ENCODE measurements at places on chromosomes 16 and 17.

GRCh38 chr16:10121897-10122425, 60.3 kb downstream of the GRIN2A start:
- no peak for DNase-seq

GRCh38 chr16:76577003-76577402, 299.8 kb downstream of the CNTNAP4 start:
- no peak for DNase-seq

- no peak for DNase-seq
Measured at GRCh38 chr17:17675925-17676534, 5.2 kb upstream of the RAI1 start.

DNA sequence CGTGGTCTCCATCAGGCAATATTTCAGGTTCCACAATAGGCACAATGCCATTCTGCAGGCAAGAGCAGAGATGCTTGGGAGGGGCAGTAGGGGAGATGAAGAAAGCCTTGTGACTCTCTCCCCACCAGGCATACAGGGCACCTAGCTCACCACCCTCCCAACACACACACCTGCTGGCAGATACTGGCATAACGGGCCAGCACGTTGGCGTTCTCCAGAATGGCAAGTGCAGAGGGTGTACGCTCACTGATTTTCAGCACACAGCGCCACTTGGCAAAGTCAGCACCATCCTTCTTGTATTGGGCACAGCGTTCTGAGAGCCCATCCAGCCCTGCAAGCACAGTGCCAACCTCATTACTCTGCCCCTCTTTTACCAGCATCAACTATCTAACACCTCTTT, 2.2 kb downstream of the ALDOC start:
- no peak for DNase-seq

GRCh38 chr16:52405441-52405840, 141.5 kb downstream of the TOX3 start:
- no peak for DNase-seq

GRCh38 chr17:42819939-42820535, 4.0 kb downstream of the BECN1 start:
- no peak for DNase-seq

DNA sequence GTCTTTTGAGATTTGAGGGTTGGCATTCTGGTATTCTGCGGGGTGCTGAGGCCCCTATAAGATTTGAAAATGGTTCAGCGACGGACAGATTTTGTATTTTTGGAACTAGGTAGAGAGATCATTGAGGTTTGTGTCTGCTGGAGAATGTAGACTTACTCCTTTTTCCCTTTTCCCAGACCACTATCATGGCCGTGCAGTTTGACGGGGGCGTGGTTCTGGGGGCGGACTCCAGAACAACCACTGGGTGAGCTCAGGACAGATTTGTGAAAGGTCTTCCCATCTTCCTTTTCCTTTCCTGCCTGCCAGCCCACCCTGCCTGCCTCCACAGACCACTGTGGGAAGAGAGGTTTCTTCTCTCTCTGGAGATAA, 572 bp downstream of the PSMB6 start:
- DNase-seq, result no peak

DNA sequence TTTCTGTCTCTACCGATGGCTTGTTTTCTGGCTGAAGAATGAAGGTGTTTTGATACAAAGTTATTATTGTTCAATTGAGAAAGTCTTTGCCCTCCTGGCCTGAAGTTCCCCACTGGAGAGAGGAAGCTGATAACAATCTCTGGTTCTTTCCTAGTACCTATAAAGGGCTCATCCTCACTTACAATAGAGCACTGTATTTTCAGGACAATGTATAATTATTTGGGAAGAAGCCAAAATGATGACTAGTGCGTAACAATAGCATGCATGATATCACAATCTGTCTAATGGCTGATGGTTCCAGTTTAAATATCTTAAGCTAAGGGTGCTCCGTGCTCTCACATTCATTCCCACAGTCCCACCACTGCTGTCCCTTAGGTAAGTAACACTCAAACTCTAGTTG, 230.7 kb downstream of the IRX3 start:
- no peak for DNase-seq

DNA sequence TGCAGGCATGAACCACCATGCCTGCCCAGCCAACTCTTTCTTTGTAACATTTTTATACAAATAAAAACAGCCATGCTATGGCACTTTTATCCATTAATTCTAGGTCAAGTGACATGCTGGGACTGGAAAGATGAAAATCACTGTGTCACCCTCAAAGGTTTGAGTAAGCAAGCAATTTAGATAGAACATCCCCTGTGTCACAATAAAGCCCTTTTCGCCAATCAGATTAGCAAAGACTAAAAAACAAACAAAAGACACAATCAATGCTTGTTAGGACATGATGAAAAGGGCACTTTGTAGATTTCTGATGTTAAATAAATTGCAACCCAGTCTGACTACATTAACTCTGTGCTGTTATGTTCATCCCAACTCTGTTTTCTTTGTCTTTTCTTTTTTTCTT, 26.4 kb downstream of the CHP2 start:
- no peak for DNase-seq

DNA sequence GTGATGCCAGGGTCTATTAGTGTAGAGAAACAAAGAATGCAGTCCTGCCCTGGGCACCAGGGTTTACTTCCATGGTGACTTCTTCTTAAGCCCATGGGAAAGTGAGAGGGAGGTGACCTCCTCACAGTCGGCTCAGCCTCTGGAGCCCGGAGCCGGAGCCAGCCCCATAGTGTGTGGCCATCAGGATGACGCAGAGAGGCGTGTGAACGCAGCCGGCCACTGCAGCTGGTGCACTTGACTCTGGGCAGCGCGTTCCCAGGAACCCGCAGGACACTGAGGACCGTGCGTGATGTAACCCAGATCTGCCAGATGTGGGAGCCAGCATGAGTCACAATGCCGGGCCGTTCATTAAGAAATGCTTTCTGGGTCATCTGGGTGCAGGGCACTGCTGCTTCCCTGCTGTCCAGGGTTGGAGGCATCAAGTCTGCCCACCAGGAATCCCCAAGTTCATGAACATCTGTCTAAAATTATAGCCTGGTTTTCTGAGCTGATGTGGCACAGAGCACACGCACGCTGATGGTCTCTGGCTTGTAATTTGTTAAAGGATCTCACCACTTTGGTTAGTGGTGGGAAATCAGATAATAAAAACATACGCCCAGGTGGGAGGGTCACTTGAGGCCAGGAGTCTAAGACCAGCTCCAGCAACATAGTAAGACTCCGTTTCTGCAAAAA, 114.1 kb downstream of the PITPNC1 start:
- DNase-seq, result peak; percentile 49

DNA sequence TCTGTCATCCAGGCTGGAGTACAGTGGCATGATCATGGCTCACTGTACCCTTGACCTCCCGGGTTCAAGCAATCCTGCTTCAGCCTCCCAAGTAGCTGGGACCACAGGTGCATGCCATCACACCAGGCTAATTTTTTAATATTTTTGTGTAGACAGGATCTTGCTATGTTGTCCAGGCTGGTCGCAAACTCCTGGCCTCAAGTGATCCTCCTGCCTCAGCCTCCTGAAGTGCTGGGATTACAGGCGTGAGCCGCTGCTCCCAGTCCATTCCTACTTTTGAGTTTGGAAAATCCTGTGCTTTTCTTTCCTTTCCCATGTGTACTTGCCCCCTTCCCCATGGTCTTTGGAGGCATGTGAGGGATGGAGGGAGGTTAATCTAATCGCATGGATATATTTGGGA, 60.0 kb downstream of the MSI2 start:
- no peak for DNase-seq

DNA sequence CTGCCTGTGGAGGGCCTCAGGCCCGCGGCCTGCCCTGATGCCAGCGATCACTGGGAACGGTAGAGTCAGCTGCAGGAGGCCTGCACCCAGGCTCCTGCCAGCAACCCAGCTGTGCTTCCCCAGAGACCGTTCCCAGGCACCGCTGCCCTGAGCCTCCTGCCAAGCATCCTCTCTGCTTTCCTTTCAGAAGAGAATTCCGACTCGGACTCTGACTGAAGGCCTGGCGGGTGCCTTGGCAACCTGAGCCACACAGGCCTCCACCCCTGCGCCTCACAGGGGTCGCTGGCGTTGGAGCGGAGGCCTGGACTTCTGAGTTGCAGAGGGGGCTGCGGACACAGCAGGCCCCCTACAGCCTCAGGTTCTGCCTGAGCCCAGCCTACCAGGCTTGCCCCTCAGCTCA, 7.9 kb downstream of the CMTM3 start:
- DNase-seq, result no peak

DNA sequence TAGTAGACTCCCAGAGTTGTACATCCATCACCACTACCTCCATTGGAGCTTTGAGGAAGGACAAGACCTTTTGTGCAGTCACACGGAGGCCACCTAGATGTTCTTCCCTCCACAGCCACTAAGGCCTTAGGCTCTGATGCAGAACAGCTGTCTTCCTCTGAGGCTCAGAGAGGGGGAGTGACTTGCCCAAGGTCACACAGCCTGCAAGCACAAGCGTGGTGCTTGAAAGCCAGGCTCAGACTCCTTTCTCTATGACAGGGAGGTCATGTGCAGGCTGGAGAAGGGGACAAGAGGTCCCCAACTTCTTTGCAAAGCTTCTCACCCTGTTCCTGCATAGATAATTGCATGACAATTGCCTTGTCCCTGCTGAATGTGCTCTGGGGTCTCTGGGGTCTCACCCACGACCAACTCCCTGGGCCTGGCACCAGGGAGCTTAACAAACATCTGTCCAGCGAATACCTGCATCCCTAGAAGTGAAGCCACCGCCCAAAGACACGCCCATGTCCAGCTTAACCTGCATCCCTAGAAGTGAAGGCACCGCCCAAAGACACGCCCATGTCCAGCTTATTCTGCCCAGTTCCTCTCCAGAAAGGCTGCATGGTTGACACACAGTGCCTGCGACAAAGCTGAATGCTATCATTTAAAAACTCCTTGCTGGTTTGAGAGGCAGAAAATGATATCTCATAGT, 12.7 kb downstream of the SCGB1C2 start:
- no peak for DNase-seq

DNA sequence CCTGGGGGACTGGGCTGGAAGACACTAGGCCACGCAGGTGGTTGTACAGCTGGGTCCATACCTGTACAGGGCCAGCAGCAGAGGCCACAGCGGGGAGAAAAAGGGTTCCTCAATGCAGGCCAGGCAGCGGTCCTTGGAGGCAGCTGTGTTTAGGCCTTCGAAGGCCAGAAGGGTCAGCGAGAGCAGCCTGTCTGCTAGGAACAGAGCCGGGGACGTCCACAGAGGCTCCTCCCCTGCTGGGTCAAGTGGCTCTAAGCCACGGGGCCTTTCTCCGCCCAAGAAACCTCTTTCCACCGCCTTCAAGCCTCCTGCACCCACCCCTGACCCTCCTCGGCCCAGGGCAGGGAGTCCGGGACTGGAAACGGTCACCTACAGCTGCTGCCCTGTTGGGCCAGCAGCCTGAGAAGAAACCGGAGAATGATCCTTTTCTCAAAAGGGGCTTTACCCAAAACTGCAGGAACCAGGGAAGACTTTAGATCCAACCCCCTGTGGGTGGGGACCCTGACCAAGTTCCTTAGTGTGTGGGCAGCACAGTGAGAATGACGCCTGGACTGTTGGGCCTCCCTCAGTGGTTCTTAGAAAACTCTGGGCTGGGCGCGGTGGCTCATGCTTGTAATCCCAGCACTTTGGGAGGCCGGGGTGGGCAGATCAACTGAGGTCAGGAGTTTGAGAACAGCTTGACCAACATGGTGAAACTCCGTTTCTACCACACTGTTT, 8.4 kb upstream of the SPATA2L start:
- no peak for DNase-seq

- no peak for DNase-seq
Measured at GRCh38 chr16:70611224-70611598, 35.1 kb upstream of the IL34 start.

- no peak for DNase-seq
Measured at GRCh38 chr17:63823659-63824331, 3.4 kb upstream of the PSMC5 start.

GRCh38 chr17:71664861-71665260, 456.0 kb upstream of the SOX9 start:
- DNase-seq, result no peak

DNA sequence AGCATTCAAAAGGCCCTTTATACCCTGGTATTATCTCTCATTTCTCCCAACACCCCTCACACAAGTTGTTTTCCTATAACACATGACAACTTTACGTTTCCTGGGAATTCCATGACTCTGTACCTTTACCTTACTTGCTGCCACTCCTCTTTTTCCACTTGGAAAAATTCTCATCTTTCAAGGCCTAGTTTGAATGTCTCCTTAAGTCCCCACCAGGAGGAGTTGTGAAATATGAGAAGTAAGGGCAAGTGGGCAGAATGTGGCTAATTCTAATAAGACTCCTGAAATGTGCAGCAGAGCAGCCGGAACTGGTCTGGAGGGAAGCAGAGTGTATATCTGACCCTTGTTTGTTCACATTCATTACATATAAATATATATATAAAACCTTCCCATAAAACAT, 39.7 kb downstream of the BRCA1 start:
- DNase-seq, result no peak

DNA sequence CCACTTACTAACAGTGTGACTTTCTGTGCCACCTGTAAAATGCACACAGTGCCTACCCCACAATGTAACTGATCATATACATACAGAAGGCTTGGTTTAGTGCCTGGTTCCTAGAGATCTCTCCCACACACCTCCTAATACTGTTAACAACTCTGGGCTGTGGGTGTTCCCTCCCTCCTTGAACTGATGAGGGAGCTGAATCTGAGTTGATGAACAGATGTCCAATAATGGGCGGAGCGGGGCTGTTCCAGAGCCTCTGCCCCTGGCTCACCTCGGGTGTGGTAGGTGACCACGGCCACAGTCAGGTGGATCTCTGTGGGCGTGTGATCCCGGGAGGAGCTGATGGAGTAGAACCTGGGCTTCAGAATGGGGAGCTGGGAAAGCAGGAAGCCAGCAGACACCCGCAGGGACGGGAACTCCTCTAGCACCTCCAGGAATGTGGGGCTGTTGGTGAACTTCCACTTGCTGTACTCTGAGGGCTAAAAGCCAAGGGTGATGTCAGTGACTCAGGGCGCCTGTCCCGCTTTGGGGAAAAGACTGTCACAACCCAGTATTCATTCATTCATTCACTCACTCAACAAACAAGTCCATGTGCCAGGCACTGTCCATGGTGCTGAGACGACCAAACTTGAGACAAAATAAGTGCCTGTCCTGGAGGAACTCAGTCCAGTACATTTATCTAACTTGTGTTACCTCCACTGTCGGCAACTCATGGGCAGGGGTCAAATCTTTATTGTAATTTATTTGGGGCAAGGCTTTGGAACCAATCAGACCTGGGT, 37.6 kb downstream of the NOS2 start:
- no peak for DNase-seq

GRCh38 chr16:55834049-55834448, 1.2 kb upstream of the CES1 start:
- no peak for DNase-seq

- no peak for DNase-seq
Measured at GRCh38 chr16:86431540-86431939, 78.8 kb upstream of the FOXF1 start.

DNA sequence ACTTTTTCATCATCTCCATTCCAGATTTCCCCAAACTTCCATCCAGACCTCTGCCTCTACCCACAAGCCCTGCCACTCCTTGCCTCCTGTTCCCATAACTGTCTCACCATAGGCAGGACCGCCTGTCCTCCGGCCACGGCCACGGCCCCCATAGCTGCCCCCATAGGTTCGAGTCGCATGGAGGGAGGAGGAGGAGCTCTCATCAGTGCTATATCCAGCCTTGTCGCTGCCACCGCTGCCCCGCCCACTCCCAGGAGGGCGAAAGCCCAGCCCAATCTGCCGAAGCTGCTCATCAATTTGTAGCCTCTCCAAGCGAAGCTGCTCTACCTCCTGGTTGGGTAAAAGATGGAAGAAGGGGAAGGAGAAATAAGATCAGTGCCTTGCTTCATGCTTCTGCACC, 3.4 kb upstream of the SOX15 start:
- no peak for DNase-seq

GRCh38 chr17:74951065-74951464, 15.4 kb downstream of the OTOP3 start:
- DNase-seq, result no peak

- no peak for DNase-seq
Measured at GRCh38 chr17:49353607-49354006, 8.4 kb downstream of the ZNF652 start.
